SK-N-SH treated with all-trans-retinoic acid at 6 μM for 48 hours (cell line): ENCODE measurements at places on chromosomes 11 and 22.

- ATAC-seq = no peak
These were observed 35.3 kb upstream of the HORMAD2 start for GRCh38 chr22:30044881-30045493.

- ATAC-seq = no peak
These were observed 13.2 kb upstream of the USP18 start for GRCh38 chr22:18136563-18137320.

GRCh38 chr11:42992594-42992993 lies 319.2 kb upstream of the API5 start:
- no peak for ATAC-seq

GRCh38 chr11:77580712-77581337 lies 8.9 kb upstream of the AQP11 start:
- ATAC-seq = no peak

DNA sequence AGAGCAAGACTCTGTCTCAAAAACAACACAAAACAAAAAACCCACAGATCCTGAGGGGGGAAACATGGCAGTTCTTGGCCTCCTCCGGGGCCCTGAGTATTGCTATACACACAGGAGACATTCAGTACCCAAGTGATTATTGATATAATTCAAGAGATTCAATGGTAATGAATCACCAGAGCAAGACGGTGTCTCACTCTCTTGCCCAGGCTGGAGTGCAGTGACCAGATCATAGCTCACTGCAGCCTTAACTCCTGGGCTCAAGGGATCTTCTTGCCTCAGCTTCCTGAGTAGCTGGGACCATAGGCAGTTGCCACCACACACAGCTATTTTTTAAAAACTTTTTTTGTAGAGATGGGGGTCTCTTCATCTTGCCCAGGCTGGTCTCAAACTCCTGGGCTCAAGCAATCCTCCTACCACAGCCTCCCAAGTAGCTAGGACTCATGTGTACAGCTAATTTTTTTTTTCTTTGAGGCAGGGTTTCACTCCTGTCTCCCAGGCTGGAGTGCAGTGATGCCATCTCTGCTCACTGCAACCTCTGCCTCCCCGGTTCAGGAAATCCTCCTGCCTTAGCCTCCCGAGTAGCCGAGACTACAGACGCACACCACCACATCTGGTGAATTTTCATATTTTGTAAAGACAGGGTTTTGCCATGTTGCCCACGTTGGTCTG lies 21.8 kb upstream of the PIK3C2A start:
- peak; percentile 28; the same call in 1 of the 3 replicates for ATAC-seq

GRCh38 chr22:30717331-30717921 lies 22.8 kb downstream of the OSBP2 start:
- ATAC-seq = peak; percentile 78

DNA sequence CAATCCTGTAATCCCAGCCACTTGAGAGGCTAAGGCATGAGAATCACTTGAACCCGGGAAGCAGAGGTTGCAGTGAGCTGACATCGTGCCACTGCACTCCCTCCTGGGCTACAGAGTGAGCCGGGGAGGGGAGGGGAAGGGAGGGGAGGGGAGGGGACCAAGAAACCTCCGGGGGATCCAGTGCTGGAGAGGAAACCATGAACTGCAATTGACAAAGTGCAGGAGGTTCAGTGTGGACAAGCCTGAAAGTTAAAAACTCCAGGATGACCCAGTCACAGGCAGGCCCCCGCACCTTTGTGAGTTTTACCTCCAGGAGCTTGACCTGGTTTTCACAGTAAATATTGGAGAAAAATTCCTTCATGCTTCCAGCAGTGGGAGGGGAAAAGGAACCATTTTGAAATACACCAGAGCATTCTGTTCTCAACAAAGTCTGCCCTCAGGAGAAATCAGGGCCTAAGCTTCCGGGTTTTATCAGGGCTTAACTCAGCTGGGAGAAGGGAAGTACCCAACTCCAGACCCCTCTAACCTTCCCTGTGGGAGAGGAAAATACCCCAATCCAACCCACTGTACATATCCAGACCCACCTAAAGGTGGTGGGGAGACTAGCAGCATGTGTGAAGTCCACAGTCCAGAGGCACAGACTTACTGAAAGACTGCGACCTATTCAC lies 15.5 kb upstream of the ZFTA start:
- ATAC-seq = no peak

DNA sequence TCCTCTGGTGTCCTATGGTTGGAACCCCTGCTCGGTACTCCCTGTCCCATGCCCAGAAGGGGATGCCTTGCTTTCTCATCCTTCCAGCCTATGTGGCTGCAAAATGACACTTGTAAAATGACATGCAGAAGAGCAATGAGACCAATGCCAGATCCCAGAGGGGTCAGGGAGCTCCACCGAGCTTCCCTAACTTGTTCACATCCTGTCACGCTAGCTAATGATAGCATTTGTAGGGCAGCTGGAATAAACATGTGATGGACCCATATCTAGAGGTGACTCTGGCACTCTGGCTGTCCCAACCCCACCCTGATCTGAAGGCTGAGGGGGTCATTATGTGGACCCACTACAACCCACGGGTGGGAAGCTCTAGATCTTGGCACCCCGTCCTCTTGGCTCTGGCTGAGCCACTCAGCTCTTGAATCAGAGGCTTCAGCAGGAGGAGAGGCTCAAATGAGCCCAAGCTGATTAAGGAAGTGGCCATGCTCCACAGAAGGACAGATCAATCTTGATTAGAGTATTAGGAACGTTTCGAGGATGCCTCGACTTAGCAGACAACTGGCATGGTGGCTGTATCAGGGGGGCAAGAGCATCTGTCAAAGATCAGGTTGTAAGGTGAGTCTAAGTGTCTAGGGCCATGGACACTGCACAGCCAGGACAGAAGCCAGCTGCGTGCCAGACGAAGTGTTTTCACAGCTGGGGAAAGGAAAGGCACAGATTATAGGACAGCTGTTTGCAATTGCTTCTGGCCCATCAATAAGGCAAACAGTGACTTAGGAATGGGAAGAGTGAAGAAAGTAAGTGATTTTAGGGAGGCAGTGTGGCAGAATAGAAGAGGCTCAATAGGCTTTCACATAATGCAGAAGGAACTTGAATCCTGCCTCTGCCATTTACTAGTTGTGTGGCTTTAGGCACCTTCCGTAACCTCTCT lies 182.8 kb downstream of the KIRREL3 start:
- no peak for ATAC-seq

GRCh38 chr11:20160425-20161229 lies at the start of gene DBX1:
Gene DBX1, minus strand, starts transcription at chr11:20160475. Its CDS starts 151 bp downstream, at chr11:20160324.
- no peak; the same call in 2 of the 3 replicates for ATAC-seq

DNA sequence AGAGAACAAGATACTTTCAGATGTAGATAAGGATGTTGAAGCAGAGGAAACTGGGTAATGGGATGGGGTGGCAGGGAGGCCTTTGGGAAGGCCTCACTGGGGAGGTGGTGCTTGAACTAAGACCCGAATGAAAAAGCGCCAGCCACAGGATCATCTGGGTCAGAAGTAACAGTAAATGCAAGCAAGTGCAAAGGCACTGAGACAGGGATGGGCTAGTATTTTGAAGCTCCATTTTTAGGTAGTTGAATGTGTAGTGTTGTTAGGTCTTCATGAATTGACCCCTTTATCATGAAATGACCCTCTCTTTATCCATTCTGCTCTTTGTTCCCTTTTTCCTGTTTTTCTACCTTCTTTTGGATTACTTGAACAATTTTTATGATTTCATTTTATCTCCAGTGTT lies 6.2 kb upstream of the PACS1 start:
- no peak for ATAC-seq

- ATAC-seq = no peak
These were observed 80.8 kb downstream of the ALX4 start for GRCh38 chr11:44229098-44229497.

DNA sequence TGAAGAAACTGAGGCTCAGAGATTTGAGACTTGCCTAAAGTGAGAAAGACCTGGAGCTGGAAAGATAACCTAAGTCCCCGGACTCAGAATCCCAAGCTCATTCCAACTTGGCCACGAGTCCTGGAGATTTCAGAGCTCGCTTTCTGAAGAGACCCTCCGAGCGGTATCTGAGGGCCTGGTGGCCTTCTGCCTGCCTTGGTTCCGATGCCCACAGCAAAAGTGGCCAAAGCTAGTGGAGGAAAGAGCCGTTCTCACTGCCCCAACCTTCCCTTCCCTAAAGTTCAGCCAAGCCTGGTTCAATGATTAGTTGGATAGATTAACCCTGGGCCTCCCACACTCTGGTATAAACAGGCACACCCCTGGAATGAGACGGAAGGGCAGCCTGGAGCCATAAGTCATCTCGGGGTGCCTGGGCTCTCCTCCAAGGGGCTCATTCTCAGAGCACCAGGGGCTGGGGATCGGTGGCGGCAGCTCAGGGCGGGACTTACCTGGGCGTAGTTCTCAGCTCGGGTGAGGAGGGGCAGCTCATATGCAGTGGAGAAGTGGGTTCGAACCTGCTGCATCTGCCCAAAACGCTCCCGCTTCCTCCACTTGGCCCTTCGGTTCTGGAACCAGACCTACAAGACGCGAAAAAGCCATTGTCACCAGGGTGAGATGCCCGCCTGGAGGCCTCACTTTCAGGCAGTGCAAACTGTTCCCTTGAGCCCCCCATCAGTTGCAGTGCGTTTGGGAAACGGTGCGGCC lies 42.8 kb downstream of the ALX4 start:
- ATAC-seq = no peak

DNA sequence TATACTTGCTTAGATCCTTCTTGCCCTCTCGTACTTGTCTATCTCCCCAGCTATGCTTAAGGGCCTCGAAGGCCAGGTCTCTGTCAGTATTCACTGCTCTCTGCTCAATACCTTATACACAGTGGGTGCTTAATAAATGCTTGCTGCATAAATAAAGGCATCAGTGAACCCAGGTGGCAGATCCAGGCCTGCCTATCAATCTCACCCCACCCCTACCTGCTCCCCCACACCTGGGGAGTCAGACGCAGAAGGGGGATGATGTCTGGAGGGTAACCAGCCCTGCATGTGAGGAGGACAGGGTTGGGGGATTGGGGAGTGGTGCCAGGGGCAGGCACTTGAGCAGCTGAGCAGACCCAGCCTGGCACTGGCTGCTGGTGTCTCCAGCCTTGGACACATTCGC lies 430.6 kb downstream of the MN1 start:
- ATAC-seq = no peak

- ATAC-seq = peak; percentile 58; the same call in 1 of the 3 replicates
These were observed 12.2 kb upstream of the DCHS1 start for GRCh38 chr11:6667733-6668374.

DNA sequence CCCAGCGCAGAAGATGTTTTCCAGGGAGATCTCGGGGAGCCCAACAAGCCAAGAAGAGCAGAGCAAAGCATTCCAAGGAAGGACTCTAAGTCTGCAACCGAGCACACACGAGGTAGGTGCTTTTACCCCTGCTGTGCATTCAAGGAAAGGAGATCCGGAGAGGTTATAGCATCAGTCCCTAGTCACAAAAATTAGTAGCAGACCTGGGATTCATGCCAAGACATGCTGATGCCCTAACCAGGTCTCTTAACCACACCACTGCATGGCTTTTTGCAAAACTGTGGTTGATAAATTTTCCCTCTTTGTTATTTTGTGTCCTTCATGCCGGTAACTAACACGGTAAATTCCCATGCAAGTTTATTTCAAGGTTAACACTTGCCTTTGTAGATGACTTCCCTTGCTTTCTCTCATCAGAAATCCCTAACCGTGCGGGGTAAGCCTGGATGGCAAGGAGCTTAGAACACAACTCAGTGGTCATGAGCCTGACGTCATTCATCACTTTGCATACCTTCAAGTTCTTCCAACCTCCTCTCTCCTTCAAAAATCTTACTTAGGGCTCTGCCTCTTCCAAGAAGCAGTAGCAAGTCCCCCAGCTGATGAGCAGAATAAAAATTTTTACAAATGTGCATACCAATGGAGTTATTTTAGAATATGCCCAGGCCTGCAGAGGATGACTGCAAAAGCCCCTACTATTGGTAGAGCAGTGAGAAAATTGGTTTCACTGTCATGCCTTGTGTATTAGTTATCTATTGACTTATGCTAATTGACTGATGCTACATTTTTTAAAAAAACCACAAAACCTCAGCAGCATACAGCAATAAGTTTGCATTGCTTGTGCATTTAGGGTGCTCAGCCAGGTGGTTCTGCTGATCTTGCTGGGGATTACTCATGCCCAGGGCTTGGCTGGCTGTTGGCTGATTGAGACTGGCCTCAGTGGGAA lies 465.1 kb downstream of the MN1 start:
- ATAC-seq = no peak

GRCh38 chr22:37234736-37235711 lies 9.0 kb downstream of the RAC2 start:
- no peak for ATAC-seq

GRCh38 chr11:62539238-62539925 lies 7.2 kb downstream of the AHNAK start:
- peak; percentile 71 for ATAC-seq

- ATAC-seq = no peak; the same call in 2 of the 3 replicates
These were observed 32.4 kb downstream of the NECTIN1 start for GRCh38 chr11:119696378-119697222.

DNA sequence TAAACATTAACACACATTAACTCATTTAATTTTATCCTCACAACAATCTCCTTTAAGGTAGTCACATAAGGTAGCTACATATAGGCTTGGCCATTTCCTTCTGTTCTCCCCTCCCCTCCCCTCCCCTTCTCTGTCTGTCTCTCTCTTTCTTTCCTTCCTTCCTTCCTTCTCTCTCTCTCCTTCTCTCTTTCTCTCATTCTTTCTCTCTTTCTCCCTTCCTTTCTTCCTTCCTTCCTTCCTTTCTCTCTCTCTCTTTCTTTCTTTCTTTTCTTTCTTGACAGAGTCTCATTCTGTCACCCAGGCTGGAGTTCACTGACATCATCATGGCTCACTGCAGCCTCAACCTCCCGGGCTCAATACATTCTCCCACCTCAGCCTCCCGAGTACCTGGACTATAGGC lies 22.3 kb upstream of the NUP160 start:
- no peak for ATAC-seq

GRCh38 chr11:45253640-45254039 lies 32.5 kb downstream of the SYT13 start:
- no peak for ATAC-seq

DNA sequence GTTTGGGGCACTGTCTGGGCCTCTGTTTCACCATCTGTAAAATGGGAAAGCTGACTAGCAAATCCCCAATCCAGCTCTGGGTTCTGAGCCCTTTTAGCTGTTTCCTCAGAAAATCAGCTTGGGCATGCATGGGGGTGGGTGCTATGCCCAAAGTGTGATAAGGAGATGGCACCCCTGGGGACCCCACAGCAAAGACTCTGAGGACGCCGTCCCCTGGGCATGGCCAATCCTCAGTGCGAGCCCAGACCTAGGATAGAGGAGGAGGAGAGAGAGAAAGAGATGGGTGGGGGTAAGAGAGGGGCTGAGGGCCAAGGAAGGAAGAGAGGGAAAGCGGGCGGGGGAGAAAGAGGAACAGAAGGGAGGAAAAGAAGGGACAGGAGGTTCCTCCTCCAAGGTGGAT lies 31.8 kb downstream of the TPBGL start:
- ATAC-seq = no peak

DNA sequence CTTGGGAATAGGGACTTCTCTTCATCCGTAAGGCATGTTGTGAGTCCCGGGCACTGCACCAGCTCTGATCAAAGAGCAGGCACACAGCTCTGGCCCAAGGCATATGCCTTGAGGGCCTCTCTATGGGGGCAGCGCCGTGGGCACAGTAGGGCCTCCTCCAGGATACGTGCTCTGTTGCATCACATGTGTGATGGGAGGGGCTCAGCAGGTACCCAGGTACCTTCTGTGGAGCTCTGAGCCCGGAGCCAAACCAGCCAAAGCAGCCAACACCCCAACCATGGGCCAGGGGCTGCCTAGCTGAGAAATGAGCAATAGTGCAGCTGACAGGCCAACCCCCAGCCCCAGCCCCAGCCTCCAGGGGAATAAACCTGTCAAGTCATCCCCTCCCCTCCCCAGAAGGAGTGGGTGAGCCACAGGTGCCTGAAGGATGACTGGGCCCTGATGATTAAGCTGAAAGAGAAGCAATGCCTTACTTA lies 79.7 kb upstream of the SHISAL1 start:
- no peak for ATAC-seq

- no peak for ATAC-seq
These were observed 23.9 kb upstream of the CCDC179 start for GRCh38 chr11:22884217-22884616.
